ENCODE measurements at places on chromosomes 5 and 9.

- DNase-seq = no peak
Observed at GRCh38 chr5:55535199-55535905, 588 bp upstream of the PLPP1 start.

DNA sequence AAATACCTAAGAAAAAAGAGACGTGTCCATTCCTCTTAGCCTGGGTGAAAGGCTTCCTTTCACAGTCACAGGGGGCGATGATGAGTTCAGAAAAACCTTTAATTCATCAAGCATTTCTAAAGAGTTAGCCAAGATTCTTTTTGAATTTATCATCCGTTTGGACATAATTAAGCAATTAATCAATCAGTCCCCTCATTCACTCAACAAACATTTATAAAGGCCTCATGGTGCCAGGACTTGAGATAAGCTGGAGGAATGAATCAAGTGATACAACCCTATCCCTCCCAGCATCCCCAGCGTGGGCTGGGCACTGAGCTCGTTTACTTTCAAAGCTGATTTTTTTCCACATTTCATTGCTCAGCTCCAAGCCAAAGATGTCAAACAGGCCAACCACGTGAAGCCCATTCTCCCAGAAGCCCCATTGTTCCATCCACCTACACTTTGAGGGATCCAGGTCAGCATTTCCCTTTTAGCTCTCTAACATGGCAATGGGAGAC, 140.5 kb downstream of the SLIT3 start:
- DNase-seq = no peak

DNA sequence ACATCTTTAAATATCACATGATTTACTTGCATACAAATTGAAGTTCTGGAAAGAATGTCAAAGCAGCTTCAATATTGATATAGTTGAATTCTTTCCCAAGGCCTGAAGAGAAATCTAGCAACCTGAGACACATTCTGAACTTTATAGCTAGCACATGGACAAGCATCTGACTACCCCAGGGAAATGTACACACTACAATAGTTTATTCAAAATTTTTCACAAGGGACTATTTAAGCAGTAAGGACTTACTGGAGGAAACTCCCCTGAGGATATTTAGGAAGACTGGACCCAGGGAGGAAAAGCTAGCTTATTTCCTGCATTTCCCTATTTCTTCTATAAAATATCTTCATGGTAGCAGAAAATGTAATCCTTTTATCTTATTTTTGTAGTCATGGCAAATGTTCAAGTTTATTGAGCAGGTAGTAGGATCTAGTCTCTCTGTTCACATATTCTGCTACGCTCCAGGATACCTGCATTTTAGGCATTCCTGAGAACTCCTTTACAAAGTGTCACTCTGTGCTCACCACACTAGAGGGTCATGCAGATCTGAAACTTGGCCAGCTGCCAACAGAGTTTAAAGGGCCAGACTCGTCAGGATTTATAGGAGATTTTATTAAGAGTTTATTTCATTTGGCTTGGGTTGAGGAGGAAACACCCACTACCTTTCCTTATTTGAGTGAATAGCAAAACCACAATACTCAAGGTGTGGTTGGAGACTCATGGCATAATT, 348.4 kb upstream of the FTMT start:
- peak; percentile 40 for DNase-seq

- DNase-seq = no peak
Observed at GRCh38 chr9:135321580-135321979, 158.0 kb upstream of the PPP1R26 start.

DNA sequence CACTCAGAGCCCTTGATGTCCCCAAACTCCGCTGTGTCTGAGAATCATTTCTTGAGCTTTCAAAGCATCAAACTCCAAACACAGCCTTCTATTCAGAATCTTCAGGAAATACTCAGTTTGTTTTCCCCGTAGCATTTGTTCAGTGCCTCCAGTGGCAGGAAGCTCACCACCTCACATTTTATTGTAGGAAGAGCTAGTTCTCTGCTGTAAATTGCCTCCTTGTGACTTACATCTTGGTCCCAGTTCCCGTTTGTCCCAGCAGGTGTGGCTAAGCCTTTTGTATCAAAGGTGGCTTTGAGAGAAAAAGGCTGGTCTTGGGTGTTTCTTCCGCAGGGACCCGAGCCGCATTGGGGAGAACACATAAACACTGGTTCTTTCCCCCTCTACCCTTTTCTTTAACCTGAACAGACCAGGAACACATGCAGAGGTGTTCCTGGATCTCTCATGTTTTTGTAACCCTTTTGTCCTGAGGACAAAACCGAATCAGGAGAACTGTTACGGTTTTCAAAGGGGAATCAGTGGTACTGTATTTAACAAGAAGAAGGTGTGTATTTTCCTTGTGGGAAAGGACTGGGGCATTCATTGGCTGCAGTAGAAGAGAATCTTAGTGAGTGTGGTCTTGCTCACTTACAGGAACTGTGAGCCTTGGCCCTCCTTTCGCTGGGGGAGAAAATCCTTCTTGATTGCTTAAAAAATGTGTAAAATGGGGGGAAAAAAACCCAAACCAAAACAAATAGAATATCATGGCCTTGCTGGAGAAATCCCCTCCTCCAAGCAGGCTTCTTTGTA, 1.9 kb downstream of the OSMR start:
- DNase-seq = no peak

All from liver (tissue), 10 donors.